Memory B cell (primary cell): ENCODE measurements at places on chromosomes 6 and 20.
A peak's percentile ranks its signal among the peaks of the same experiment; 100 is the strongest.

DNA sequence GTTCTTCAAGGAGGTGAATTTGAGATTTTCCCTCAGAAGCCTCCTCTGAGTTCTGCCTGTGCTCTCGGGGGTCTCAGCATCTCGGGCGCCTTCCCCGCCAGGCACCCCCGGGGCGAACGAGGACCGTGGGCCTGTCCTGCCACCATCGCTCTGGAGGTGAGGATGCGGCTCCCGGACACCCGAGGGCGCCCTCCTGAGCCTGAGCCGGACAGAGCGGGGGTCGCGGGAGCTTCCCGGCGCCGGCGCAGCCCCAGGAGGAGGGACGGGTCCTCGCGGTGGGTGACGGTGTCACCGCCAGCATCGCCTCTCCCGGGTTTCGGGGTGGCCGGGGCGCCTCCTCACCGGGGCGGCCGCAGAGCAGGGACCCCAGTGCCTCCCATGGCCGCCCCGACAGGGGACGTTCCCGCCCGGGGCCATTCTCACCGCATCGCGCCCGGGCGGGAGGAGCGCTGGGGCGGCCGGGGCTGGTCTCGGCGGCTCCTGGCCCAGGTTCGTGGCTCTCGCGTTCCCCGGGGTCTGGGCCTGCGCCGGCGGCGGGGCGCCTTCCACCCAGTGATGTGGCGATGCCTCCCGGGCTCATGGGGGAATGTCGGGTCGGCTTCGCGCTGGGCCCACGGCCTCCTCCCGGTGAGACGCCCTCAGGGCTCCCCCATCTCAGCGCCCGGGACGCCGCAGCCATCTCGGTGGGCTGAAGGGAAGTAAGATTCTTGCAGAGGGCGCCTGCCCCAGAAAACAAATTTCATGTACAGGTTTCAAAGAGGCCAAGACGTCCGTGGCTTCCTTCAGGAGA is 210.5 kb downstream of the ERMARD start:
- H3K36me3 ChIP-seq: no peaks in the 10 kb centered on the region
- H3K4me1 ChIP-seq: peaks cover 7% of the 10 kb centered on the region
- H3K4me3 ChIP-seq: no peak overlapping the region
- no peak for DNase-seq
- no peak overlapping the region for H3K27ac ChIP-seq

DNA sequence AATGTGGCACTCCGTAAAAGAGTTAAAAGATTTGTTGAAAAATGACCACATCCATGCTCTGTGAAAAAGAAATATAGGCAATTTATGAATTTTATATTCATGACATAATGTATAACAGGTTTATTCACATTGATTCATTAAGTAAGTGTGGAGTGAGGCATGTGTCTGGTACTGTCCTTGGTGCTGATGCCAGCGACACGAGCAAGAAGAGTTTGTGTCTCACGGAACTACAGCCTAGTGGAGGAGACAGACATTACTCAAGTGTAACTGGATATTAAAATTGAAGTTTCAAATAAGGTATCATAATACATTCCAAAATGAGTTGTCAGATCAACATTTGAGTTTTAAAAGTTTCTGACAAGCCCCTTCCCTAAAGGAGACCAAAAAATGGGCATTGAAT is 158.2 kb upstream of the PRND start:
- no peaks in the 10 kb centered on the region for H3K4me1 ChIP-seq
- H3K36me3 ChIP-seq: no peaks in the 10 kb centered on the region
- no peak overlapping the region for H3K4me3 ChIP-seq
- DNase-seq: no peak

- H3K36me3 ChIP-seq: peaks cover 3% of the 10 kb centered on the region
- no peaks in the 10 kb centered on the region for H3K4me1 ChIP-seq
- no peak for DNase-seq
- H3K27ac ChIP-seq: no peak overlapping the region
These were observed 245.5 kb downstream of the FNDC1 start for GRCh38 chr6:159414711-159415110.

- H3K36me3 ChIP-seq: no peaks in the 10 kb centered on the region
- no peaks in the 10 kb centered on the region for H3K4me1 ChIP-seq
- H3K27ac ChIP-seq: no peak overlapping the region
- no peak overlapping the region for H3K4me3 ChIP-seq
These were observed 85.5 kb upstream of the NT5E start for GRCh38 chr6:85364344-85364743.

DNA sequence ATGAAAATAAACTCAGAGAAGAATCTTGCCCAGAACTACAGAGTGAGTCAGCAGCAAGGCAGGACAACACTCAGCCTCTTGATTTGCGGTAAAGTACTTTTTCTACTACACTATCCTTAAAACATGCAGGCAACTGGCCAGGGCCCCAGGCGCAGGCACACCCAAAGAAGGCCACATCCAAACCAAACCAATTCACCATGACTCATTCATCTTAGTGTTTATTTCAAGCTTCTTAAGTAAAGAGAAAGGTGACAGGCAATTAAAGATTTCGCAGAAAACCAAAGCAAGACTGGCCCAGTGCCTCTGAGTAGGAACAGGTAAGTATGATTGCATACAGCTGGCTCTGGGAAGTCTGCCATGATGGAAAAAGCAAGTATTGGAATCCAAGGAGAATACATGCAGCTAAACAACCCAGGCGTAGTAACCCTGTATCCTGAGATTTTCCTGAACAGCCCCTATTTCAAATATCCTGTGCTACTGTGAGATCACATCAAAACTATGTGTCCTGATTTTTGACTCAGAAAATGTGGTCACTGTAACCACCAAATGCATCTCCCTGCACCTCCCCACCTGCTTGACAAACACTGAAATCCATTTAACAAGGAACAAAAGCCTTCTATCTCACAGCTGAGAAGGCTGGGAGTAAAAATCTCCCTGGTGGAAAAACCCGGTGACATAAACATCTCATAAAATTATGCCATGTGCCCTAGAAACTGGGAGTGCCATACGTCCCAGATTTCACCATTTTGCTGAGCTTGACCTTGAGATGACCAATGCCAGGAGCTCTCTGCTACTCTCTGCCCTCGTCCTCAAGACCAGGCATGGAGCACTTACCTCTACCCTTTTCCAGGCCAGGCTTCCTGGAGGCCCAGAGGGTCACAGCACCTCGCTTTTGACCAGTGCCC is 12.4 kb downstream of the WFDC3 start:
- H3K36me3 ChIP-seq: no peaks in the 10 kb centered on the region
- H3K4me1 ChIP-seq: peaks cover 5% of the 10 kb centered on the region
- no peak overlapping the region for H3K4me3 ChIP-seq
- no peak for DNase-seq
- peaks cover 15% of the 10 kb centered on the region for H3K27me3 ChIP-seq
- no peak overlapping the region for H3K27ac ChIP-seq

- no peak for DNase-seq
- H3K4me1 ChIP-seq: peaks cover 10% of the 10 kb centered on the region
- no peaks in the 10 kb centered on the region for H3K27me3 ChIP-seq
These were observed 31.0 kb downstream of the CDK5RAP1 start for GRCh38 chr20:33370291-33370690.

GRCh38 chr20:63320041-63320511 is 27.1 kb downstream of the COL20A1 start:
- H3K27me3 ChIP-seq: peaks cover 10% of the 10 kb centered on the region
- H3K4me1 ChIP-seq: no peaks in the 10 kb centered on the region
- H3K4me3 ChIP-seq: no peak overlapping the region
- DNase-seq: no peak
- H3K27ac ChIP-seq: no peak overlapping the region

- peaks cover 16% of the 10 kb centered on the region for H3K4me1 ChIP-seq
- peak overlapping the region; percentile 96 for H3K27ac ChIP-seq
- peak overlapping the region; percentile 39 for H3K4me3 ChIP-seq
- no peaks in the 10 kb centered on the region for H3K27me3 ChIP-seq
These were observed 1.2 kb downstream of the DZANK1 start for GRCh38 chr20:18465536-18466200.

DNA sequence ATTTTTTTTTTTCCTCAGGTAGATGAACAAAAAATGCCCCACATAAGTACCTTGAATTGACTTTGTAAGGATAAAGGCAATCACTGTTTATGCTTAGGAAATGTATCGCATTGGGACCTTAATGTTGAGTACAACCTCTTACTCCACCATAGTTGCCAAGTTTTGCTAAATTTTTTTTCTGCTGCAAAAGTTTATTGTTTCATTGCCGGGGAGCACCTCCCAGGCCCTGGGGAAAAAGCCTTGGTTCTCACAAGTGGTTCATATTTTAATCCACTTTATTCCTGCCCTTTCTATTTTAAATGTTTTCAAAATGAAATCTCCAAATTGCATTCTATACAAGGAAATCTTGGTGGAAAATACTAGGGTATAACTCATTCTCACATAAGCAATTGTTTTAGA is 52.3 kb upstream of the UTRN start:
- DNase-seq: no peak
- H3K27me3 ChIP-seq: no peaks in the 10 kb centered on the region
- no peak overlapping the region for H3K27ac ChIP-seq
- no peak overlapping the region for H3K4me3 ChIP-seq

DNA sequence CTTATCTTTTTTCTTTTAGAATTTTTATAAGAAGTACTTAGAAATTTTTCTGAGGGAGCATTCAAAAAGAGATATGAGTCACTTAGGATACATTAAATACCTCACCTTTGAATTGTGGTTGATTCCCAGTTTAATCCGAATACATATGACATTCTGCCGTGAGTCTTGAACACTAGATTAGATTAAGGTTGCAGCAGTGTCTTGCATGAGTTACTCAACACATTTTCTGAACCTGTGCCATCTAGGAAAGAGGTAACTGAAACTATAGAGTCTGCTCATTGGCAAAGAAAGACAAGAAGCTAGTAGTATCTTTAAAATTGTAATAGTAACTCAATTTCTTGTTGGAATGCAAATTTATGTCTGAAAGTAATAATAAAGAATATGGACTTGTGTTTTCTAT is 14.9 kb downstream of the PEX3 start:
- peaks cover 4% of the 10 kb centered on the region for H3K4me1 ChIP-seq
- no peak overlapping the region for H3K4me3 ChIP-seq
- H3K27me3 ChIP-seq: no peaks in the 10 kb centered on the region
- peaks cover 19% of the 10 kb centered on the region for H3K36me3 ChIP-seq
- H3K27ac ChIP-seq: no peak overlapping the region

GRCh38 chr20:36984257-36984638 is 32.7 kb upstream of the SAMHD1 start:
- H3K4me1 ChIP-seq: peaks cover 10% of the 10 kb centered on the region
- H3K27ac ChIP-seq: no peak overlapping the region
- peaks cover 4% of the 10 kb centered on the region for H3K36me3 ChIP-seq
- H3K27me3 ChIP-seq: no peaks in the 10 kb centered on the region

- no peak overlapping the region for H3K4me3 ChIP-seq
- H3K4me1 ChIP-seq: peaks cover 12% of the 10 kb centered on the region
- DNase-seq: no peak
- H3K27ac ChIP-seq: no peak overlapping the region
These were observed 2.9 kb upstream of the LY6G6D start for GRCh38 chr6:31712296-31712695.
